ENCODE measurements at places on chromosomes 6 and 20.

- DNase-seq, result no peak
These were observed 535.5 kb upstream of the CITED2 start for GRCh38 chr6:139909992-139910391.

DNA sequence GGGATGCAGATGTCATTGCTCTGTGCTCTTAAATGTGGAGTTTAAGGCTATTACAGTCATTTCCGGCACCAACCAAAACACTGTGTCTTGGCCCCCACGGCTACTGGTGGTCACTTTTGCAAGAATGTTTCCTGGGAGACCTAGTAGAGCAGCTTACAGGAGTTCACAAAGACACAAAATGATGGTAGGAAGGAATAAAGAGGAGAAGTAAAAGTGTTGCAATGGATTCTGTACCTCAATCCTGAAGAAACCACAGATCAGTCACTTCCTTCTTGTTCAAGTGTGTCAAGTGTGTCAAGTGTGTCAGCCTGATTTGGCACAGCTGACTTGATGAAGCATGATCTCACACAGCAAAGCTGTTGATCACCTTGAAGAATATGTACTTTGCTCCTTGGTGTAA, 344.0 kb downstream of the PLCB1 start:
- DNase-seq, result no peak

GRCh38 chr6:89197141-89197540, 20.0 kb downstream of the GABRR1 start:
- DNase-seq, result no peak

- DNase-seq, result no peak
These were observed 228.0 kb upstream of the TAB2 start for GRCh38 chr6:149089510-149089909.

GRCh38 chr6:39335780-39336545, 13.5 kb upstream of the KCNK16 start:
- DNase-seq, result peak; percentile 84

GRCh38 chr6:102085257-102085656, 691.7 kb downstream of the GRIK2 start:
- peak; percentile 30 for DNase-seq

DNA sequence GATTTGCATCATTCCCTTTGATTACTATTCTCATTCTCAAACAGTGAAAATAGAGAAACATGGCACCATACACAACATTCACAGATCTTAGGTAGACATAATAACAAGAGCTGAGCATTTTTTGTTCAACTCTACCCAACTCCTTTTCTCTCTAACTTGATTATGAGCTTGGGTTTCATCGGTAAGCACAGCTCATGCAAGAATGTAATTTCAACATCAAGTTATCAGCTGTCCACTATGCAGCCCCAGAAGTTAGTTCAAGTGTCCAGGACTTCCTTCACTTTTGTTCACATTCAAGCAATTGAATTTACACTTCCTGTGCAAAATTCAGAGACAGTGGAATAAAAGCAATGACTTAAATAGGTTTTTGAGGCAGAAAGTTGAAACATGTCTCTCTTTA, 297.7 kb upstream of the SASH1 start:
- no peak for DNase-seq

- DNase-seq, result no peak
These were observed 229.7 kb upstream of the HTR1E start for GRCh38 chr6:86707545-86708120.

- no peak for DNase-seq
These were observed 2.1 kb downstream of the PRSS35 start for GRCh38 chr6:83514466-83514865.

GRCh38 chr6:17469006-17469832, 75.8 kb downstream of the CAP2 start:
- no peak for DNase-seq

DNA sequence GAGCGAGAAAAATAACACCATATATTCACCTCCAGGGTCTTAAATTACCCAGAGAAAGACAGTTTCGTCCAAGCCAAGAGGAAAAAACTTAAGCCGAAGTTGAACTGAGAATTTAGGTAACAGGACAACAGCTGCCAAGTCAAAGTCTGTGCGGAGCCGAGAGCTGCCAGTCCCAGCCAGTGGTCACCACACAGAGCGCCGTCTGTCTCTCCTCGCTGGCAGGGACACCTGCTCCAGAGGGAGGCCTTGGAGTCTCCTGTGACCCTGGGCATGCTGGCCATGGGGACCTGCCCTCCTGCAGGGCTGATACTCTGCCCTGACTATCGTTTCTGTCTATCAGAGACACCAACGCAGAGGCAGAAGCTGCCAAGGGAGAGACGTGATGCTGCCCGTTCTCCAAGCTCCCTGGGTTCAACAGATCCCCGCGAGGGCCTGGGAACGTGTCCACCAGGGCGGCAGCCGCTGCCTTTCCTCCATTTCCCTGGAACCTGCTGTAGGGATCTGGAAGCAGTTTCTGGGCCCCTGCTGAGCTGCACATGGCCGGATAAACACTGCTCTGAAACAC, 341.3 kb downstream of the SMOC2 start:
- DNase-seq, result no peak

DNA sequence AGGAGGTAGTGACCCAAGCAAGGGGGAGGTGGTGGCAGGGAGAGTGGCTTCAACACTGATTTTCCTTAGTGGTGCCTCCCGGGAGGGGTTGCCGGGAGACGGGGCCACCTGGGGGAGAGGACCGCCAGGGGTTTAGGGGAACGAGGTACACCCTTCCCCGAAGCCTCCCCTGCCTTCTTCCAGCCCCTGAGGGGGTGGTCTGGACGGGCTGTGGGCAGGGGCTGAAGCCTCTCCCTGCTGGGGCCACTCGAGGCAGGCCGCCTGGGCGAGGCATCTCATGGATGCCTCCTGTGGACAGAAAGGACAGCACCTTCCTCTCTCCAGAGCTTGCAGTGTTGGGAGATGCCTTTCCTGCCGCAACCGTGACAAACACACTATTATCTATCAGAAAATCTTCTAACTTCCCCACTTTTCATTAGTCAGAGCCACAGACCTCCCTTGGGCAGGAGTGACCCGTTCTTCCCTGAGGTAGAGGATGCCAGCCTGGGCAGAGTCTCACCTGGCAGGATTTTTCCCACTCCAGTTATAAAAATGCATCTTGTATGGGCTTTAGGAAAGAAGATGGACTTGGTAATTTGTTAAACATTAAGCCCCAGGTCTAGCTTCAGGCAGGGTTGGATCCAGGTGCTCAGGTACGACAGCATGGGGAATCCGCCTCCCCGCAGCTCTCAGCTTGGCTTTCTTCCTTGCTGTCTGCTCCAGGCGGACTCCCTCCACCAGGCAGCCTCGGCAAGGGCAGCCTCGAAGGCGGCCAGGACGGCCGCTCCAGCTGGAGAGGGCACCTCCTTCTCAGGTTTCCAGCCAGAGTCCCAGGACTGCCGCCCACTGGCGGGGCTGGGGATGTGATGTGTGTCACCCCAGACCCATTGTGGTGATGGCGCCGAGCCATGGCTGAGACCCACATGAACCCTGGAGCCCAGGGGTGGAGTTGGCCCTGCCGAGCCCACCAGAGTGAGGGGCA, 11.0 kb downstream of the HRH3 start:
- peak; percentile 93 for DNase-seq

DNA sequence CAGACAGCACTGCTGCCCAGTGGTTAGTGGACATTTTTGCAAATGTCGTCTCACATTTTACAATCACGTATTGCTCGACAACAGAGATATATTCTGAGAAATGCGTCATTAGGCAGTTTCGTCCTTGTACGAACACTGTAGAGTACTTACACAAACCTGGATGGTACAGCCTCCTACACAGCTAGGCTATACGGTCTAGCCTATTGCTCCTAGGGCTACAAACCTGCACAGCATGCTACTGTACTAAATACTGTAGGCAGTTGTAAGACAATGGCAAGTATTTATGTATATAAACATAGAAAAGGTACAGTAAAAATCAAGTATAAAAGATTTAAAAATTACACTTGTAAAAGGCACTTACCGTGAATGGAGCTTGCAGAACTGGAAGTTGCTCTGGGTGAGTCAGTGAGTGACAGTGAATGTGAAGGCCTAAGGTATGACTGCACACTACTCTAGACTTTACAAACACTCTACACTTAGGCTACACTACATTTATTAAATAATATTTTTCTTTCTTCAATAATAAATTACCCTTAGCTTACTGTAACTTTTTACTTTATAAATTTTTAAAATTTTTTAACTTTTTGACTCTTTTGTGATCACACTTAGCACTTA, 43.1 kb downstream of the ALDH5A1 start:
- no peak for DNase-seq

DNA sequence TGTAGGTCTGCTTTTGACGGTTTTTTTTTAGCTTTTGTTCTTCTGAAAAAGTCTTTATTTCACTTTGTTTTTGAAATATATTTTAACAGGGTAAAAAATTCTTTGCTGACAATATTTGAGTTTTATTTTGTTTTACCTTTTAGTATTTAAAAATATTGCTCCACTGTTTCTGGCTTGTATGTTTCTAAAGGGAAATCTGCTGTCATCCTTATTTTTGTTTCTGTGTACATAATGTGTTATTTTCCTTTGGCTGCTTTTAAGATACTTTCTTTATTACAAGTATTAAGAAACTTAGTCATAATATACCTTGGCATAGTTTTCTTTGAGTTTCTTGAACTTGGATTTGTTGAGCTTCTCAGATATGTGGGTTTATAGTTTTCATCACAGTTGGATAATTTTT, 88.6 kb upstream of the SPACA1 start:
- no peak for DNase-seq

DNA sequence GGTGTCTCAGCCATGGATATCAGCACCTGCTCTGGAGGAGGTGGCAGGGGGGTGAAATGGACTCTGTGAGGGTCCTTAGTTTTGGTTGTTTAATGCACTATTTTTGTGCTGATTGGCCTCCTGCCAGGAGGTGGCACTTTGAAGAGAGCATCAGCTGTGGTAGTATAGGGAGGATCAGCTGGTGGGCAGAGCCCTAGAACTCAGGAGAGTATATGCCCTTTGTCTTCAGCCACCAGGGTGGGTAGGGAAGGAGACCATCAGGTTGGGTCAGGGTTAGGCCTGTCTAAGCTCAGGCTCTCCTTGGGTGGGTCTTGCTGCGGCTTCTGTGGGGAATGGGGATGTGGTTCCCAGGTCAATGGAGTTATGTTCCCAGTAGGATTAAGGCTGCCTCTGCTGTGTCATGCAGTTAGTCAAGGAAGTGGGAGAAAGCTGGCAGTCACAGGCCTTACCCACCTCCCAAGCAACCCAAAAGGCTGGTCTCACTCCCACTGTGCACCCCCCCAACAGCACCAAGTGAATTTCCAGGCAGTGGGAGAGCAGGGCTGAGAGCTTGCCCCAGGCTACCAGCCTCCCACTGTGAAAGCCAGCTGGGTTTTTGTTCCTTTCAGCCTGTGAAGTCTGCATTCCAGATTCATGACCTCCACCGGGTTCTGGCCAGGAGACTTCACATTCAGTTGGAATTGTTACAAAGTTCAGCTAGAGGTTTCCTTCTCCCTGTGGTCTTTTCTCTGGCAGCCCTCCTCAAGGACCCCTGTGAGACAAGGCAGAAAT, 5.7 kb upstream of the OSTM1 start:
- peak; percentile 45 for DNase-seq

- DNase-seq, result peak; percentile 90
These were observed 48.9 kb downstream of the PRDM1 start for GRCh38 chr6:106134906-106135634.

GRCh38 chr6:133888929-133889556, at the start of gene TCF21:
Gene TCF21, plus strand, starts transcription at chr6:133889113. Its CDS starts 285 bp downstream, at chr6:133889398.
- DNase-seq, result peak; percentile 94

GRCh38 chr6:157171801-157172200, 151.5 kb downstream of the TMEM242 start:
- DNase-seq, result no peak

DNA sequence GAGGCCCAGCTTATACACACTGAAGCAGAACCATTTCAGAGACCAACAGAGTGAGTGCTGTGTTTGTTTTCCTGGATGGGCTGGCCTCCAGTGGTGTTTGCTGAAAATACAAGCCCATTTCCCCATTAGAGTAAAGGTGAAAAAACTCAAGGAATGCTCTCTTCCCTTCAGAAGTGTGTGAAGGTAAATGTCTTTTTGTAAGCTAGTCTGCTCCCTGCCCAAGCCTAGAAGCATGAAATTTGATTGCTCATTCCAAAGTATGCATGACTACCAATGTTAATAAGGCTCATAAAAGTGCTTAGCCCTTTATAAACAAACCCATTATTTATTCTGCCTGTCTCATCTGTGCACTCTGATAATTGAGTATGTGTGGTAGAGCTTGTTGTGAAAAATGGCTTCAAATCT, 59.1 kb downstream of the ADGRF1 start:
- DNase-seq, result no peak

- DNase-seq, result no peak
These were observed 256.5 kb upstream of the SUPT3H start for GRCh38 chr6:45634231-45634630.
